ENCODE measurements at places on chromosomes 16 and 17. TPM values are rescaled to one million over a fixed set of nuclear protein-coding genes. Genes with fewer than 3 reads are reported as not detected.
A peak's percentile ranks its signal among the peaks of the same experiment; 100 is the strongest.

GRCh38 chr17:27489045-27489715 lies 32.9 kb downstream of the KSR1 start:
- DNase-seq: peak; percentile 86

DNA sequence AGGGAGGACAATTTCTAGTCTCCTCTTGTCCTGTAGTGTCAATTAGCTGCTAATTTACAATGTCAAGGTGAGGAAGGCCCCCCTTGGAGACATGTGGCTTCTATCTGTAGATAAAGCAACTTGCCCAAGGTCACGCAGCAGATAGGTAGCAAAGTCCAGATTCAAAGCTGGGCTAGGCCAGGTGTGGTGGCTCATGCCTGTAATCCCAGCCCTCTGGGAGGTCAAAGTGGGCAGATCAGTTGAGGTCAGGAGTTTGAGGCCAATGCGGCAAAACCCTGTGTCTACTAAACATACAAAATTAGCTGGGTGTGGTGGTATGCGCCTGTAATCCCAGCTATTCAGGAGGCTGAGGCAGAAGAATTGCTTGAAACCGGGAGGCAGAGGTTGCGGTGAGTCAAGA lies 11.1 kb downstream of the TRPV3 start:
- no peak for DNase-seq

FOXF1 gene
- total RNA-seq: 4.0 TPM

DNA sequence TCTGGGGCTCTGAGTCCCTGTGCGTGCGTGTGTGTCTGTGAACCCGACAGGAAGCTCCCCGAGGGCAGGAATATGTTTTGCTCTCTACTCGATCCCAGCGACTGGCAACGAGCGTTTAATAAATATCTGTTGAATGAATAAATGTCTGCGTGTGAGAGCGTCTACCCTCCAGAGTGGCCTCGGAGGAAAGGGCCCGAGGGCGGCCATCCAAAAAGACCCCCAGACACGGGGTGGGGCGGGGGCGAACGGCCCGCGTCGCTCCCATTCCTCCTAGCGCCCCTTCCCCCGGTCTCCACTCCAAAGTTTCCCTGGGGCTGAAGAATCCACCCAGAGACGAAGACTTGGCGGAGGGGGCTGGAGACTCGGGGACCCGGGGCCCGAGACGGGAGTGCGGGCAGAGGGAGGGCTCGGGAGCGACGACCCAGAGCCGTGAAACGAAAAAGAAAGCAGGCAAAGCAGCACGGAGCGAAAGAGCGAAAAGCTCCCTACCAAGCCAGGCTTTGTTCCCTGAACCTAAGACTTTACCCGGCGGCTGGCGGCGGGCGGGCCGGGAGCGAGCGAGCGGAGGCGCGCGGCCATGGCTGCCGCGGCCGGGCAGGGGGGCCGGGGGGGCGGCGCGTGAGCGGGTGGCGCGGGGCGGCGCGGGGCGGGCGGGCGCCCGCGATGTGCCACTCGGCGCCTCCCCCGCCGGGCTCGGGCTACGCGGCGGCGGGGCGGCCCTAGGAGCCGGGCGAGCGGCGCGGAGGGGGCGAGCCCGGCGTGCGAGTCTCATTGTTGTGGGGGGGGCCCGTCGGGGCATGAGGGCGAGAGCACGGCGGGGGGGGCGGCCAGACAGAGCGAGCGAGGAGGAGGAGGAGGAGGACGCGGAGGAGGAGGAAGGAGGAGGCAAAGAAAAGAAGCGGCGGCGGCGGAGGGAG lies at the start of gene MLLT6:
MLLT6 (plus strand) TSS at position 668 of the 917 bp plus-strand sequence. CDS start 360 bp downstream, outside the sequence.
- DNase-seq: peak; percentile 91

PRR11 gene
- 6.4 TPM for total RNA-seq

DNA sequence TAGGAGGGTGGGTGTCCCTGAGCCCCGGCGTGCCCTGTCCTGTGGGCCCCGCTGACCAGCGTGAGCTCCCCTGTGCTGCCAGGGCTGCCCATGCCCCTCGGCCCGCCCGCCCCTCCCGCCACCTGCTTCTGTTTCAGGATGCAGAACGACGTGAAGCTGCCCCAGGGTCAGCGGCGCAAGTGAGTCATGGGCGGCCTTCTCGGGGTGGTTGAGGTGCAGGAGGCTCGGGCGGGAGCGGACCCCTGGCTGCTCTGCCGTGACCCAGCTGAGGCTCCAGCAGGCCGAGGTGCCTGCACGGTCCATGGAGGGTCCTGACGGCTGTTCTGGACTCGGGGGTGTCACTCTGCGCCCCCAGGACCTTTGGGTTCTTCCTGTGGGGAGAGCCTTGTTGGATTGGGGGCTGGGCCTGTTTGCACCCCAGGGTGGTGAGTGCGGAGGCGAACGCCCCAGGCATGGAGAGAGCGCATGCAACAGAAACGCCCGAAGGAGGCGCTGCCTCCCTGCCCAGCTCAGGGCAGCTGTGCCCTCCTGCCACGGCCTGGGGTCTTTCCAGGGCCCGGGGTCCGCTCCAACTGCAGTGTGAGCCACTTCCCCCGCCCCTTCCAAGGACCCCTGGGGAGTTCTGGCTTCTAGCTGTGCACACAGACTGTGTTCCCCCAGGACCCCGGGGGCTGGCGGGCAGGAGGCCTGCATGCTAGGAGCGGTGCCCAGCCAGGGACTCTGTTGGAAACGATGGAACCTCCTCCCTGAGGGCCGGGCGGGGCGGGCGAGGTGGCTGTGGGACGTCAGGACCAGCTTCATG lies 4.0 kb downstream of the SLC25A10 start:
- DNase-seq: no peak

GRCh38 chr16:69859105-69859989 lies 91.8 kb upstream of the CLEC18A start:
- no peak for DNase-seq
